ENCODE measurements at places on chromosomes 11 and 22.

GRCh38 chr11:36000616-36001190 is 56.8 kb downstream of the LDLRAD3 start:
- no peak for DNase-seq

- DNase-seq = no peak
Observed at GRCh38 chr11:95193541-95193940, 37.5 kb downstream of the SESN3 start.

DNA sequence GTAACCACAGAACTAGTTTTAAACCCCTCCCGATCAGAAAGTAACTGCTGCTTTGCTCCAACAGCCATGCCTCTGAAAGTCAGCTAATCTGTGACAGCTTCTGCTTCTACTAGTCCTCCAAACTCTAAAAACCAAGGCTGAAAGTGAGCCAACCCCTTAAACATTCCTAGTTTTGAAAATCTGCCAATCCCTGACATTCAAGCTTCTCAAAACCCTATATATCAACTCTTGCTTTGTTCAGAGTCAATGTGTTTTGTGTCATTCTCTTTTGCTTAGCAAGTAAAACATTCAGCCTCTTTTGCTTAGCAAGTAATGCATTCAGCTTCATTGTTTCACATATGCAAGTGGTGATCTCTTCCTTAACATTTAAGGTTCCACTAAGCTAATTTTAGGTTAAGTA is 56.9 kb downstream of the ATG16L2 start:
- DNase-seq = no peak

DNA sequence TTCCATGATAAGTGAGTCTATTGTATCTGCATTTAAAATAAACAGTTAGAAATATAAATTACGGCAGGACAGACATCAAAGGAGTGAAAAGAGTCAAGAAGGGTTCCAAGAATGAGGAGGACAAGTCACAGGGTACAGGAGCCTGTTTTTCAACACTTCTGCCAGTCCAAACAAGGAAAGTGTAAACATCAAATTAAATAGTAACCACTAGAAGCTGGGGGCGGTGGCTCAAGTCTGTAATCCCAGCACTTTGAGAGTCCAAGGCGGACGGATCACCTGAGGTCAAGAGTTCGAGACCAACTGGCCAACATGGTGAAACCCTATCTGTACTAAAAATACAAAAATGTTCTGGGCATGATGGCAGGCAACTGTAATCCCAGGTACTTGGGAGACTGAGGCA is 219.6 kb downstream of the LUZP2 start:
- DNase-seq = no peak

- DNase-seq = no peak
Observed at GRCh38 chr11:128962896-128963295, 20.2 kb upstream of the TP53AIP1 start.

DNA sequence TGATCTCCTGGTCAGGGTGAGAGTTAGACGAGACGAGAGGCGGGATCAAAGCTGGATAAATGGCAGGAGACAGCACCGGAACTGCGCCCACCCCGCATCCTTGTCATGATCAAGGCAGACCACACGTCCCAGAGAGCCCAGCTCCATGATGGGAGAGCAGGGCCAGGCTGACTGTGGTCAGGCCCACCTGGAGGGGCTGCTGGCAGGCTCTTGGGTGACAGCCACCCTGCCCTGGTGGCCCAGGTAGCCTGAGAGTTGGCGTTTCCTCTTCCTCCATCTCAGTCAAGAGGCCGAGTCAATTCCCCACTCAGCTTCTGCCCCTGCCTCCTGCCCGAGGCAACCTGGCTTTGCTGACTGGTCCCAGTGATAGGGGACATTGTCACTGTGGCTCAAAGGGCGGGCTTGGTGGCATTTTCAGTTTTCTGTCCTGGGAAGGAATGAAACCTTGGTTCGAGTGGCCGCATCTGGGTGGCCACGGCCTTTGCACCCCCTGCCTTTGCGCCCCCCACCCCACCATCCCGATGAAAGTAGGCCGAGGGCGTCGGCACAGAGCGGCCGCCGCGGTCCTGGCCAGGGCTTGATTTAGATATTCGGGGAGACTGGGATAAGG is 60.8 kb upstream of the PPARA start:
- DNase-seq = peak; percentile 35

- DNase-seq = no peak
Observed at GRCh38 chr11:110305169-110306018, 9.0 kb upstream of the RDX start.

DNA sequence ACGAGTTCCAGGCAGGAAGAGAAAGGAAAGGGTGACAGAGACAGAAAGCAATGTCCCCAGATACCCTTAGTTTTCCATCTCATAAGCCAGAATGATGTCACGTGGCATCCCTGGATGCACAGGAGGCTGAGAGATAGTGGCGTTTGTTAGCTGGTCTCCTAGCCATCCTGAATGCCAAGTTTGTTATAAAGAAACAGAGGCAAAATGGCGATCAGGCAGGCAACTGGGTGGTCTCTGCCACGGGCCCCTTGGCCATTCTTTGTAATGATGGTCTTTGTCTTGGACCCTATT is 5.3 kb downstream of the SMIM38 start:
- DNase-seq = no peak

- DNase-seq = no peak
Observed at GRCh38 chr11:93718057-93718563, 23.2 kb downstream of the TAF1D start.

DNA sequence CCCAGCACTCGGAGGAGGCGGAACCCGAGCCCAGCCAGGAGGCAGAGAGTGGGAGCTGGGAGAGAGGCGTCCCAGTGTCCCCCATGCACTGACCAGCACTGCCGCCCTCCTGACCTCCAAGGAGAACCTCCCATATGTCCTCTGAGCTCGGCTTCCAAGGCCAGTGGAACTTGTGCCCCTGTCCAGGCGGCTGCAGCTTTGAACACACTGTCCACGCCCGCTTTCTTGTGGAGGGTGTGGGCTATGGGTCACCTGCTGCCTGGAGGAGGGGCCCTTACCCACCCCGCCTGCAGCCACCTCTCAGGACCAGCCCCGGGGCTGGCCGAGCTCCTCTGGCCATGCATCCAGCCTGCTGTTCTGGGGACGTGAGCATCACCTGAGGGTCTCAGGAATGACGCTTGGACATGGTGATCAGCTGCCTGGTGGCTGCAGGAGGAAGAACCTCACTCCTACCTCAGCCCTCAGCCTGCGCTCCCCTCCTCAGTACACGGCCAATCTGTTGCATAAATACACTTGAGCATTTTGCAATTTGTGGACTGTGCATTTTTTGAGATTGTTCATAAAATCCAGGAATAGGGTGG is 22.2 kb upstream of the MUC5B start:
- peak; percentile 43 for DNase-seq

DNA sequence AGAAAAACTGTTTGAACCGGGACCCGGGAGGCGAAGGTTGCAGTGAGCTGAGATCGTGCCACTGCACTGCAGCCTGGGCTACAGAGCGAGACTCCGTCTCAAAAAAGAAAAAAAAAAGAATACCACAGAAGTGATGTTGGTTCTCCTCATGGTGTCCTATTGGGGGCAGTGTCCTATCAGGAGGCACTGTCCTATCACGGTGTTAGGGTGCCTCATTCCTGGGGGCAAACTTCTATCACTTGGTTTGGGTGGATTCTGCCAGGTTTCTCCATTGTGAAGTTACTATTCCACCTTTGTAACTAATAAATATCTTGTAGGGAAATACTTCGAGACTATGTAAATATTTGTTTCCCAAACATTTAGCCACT is 19.6 kb downstream of the PRR14L start:
- DNase-seq = no peak

- no peak for DNase-seq
Observed at GRCh38 chr11:62958547-62959421, 26.0 kb downstream of the SLC22A6 start.

GRCh38 chr11:75468534-75469340 is 35.7 kb upstream of the KLHL35 start:
- peak; percentile 48 for DNase-seq

- no peak for DNase-seq
Observed at GRCh38 chr22:46036558-46037408, 59.8 kb upstream of the WNT7B start.

GRCh38 chr11:41497974-41498373 is 38.5 kb upstream of the LRRC4C start:
- no peak for DNase-seq
